ENCODE measurements at places on chromosomes 3 and 15.

DNA sequence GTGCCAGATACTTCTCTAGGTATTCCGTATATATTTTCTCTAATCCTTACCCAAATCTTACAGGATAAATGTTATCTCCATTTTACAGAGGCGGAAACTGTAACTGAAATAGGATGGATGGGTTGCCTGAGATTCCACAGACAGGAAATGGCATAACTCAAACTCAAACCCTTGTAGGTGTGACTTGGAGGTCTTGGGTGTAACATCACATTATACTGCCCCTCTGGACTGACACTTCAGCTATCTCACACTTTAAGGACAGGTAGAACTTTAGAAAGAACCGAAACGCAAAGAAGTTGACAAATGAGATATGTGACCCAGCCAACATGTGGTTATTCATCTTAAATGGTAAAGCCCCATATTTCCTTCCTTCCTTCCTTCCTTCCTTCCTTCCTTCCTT lies 122.1 kb downstream of the PDCD6IP start:
- DNase-seq: no peak

DNA sequence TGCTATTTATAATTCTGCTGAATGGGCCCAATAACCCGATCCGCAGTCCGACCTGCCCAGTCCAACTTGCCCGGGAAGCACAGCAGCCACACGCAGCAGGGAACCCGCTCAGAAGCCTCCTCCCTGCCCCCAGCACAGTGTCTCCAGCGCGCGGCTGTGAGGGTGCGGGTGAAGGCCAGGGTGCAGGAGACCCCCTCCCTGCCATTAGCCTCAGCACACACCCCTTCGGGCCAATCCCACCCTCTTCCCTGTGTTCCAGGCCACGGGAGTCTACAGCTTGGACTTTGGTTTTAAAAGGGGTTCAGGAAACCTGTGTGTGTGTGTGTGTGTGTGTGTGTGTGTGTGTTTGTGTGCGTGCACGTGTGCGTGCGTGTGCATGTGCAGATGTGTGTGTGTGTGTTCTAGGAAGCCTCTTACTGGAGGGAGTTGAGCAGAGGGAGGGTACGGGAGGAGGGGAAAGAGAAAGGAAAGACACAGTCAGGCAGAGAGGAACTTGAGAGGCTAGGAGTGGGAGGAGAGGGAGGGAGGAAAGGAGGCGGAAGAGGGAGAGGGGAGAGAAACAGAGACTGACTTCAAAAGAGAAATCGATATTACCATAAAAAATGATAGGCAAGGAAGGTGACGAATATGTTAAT lies 34.2 kb downstream of the ATP2B2 start:
- no peak for DNase-seq

DNA sequence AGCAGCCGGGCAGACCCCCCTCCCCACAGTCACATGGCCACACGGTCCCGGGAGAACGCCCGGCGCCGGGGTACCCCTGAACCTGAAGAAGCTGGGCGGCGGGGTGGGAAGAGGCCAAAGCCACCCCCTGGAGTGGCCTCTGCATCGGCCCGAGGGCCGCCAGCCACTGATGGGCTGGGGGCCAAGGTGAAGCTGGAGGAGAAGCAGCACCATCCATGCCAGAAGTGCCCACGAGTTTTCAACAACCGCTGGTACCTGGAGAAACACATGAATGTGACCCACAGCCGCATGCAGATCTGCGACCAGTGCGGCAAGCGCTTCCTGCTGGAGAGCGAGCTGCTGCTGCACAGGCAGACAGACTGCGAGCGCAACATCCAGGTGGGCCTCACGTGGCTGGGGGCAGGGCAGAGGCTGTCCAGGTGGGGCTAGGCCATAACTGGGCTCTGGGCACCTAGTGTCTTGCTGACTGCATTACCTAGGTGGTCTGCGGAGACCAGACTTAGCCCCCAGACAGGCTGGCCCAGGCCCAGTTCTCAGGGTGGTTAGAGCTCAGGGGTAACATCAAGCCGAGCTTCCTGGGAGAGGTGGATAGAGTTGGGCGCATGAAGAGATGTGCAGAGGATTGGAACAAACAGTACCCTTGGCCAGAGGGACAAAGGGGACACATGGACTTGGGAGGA lies 6.1 kb downstream of the ZBTB47 start:
- DNase-seq: no peak

DNA sequence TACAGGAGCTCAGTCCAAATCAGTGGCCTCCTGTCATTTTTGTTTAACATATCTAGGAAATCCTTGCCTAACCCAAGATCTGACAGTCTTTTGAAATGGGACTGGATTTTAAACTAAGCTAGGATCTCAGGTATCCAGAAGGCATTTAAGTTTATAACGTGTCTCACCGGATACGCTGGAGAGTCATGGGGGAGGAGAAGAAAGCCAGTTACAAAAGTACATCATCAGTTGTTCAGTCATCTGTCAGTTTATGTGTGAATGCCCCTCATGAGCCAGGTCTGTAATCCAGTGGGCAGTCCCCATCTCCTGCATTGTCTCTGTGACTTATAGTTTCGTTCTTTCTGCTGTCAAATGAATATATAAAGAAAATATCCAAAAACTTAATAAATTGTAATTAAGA lies 44.4 kb downstream of the RAB7A start:
- DNase-seq: no peak

GRCh38 chr3:126033051-126033745 lies 50.7 kb downstream of the SLC41A3 start:
- DNase-seq: no peak

- no peak for DNase-seq
Measured at GRCh38 chr3:179948740-179949139, 88.0 kb downstream of the PEX5L start.

DNA sequence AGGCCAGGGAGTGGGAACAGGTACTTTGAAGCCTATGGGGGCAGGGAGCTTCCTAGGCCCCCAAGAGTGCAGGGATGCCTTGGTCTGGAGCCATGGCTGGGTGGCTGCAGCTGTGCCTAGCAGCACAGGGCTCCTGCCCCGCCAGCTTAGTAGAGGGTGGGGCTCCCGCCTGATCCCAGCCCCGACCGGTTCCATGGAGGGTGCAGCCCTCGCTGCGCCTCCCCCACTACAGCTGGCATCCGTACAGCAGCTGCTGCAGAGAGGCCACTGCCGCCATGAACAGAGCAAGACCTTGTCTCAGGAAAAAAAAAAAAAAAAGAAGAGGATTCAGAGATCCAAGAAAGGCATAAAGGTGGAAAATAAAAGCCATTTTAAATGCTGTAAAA lies 277.2 kb downstream of the UBE2E2 start:
- no peak for DNase-seq

All from activated CD8-positive, alpha-beta memory T cell treated with anti-CD3 and anti-CD28 coated beads for 4 hours (primary cell).